Peyer's patch (tissue), 4 donors: ENCODE measurements at places on chromosomes 11 and 22. TPM values are rescaled to one million over a fixed set of nuclear protein-coding genes. Genes with fewer than 3 reads are reported as not detected.

The PLEKHA7 gene
- total RNA-seq, result 129 TPM

The CHRNA10 gene
- total RNA-seq, result 5.0 TPM

The PRSS23 gene
- total RNA-seq, result 12.0 TPM

The OR4C16 gene
- total RNA-seq, result not detected

- DNase-seq, result no peak
Measured at GRCh38 chr11:34213366-34213765, 107.9 kb downstream of the NAT10 start.

GRCh38 chr11:76184551-76184993, 21.7 kb downstream of the WNT11 start:
- no peak for DNase-seq

DNA sequence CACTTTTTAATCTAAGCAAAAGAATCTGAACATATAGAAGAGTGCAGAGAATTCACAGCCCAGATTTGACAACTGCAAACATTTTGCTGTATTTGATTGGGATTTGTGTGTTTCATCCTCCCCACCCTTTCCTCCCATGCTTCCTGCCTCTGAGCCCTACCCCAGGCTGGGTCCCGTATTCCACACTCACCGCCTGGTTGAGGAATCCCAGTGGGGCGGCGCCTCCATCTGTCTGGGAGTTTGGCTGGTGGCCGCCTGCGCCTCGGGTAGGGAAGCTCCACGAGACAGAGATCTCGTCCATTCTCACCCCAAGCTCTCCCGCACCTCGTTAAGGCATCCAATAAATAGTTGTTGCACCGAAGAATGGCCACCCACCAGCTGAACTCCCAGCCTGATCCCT, 105.9 kb upstream of the SLC22A12 start:
- no peak for DNase-seq

GRCh38 chr11:132057266-132057665, 686.9 kb downstream of the NTM start:
- no peak for DNase-seq

GRCh38 chr22:23237201-23237798, 57.0 kb downstream of the BCR start:
- DNase-seq, result no peak

GRCh38 chr11:75471176-75471973, 38.4 kb upstream of the KLHL35 start:
- no peak for DNase-seq

DNA sequence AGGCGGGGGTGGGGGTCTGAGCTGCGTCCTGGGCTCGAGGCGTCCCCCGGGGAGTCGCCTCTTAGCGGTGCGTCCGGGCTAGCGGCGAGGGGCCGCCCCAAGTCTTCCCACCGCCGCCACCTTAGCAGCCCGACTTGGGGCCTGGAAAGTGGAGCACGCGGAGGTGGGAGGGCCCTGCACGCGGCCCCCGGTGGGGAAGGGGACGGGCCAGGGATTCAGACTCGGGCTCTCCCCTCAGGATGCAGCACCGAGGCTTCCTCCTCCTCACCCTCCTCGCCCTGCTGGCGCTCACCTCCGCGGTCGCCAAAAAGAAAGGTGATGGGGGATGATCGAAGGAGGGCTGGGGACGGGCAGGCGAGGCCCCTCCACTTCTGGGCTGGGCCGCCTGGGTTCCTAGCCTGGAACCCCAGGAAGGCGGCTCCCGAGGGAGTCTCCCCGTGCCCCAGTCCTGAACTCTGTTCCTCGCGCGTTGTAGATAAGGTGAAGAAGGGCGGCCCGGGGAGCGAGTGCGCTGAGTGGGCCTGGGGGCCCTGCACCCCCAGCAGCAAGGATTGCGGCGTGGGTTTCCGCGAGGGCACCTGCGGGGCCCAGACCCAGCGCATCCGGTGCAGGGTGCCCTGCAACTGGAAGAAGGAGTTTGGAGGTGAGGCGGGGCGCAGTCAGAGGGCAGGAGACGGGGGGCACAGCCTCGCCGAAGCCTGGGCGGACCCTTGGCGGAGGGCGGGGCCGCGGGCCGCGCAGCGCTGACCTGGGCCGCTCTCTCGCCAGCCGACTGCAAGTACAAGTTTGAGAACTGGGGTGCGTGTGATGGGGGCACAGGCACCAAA, 563 bp downstream of the MDK start:
- DNase-seq, result peak; percentile 69

GRCh38 chr11:40100162-40100553, 1359.3 kb downstream of the LRRC4C start:
- DNase-seq, result no peak

DNA sequence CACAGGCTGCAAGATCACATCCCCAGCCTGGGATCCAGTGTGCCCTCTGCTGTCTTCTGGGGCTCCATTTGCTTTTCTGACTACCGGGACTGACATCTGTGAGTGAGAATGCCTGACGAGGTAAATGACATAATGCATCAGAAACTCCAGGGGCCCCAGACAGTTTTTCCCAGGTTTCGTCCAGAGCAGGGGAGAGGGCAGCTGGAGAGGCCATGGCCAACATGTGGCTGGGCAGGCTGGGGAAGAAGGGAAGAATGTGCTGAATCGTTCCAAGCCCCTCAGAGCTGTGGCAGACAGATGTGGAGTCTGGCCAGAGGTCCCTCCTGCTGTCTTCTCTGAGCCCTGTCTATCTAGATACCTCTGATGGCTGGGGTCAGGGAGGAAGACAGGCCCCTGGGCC, 163.9 kb downstream of the TRIM29 start:
- DNase-seq, result no peak

DNA sequence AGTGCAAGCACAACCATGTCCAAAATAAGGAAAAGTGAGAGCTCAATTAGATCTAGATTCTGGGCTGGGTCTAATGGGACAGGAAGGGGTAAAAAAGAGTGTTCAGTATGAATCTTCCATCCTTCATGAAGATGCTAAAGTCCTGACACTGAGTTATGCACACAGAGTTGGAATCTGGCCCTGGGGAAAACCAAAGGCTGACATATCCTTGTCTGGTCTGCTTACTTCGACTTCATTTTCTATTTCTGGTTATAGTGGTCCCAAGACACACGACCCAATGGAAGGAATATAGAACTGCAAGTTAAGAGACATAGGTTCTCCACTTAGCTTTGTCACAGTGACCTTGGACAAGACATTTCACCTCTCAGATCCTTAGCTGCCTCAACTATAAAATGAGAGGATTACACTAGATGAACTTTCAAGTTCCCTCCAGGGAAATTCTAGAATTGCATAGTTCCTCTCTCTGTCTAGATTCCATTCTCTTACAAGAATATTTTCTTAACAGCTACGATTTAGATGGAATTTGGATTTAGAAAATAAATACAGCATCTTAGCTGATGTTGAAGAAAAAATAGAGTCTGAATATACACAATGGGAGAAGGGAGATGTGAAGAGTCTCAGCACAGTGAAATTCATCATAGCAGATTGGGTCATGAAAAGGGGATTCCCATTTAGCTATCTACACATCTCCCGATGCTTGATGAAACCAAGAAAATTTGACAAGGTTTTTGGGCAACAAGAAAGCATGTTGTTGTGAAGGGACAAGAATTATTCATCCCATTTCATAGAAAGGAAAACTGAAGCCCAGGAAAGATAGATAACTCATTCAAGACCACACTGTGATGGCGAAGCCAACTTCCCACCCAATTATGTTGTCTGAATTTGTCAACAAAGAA, 3.3 kb downstream of the BLID start:
- no peak for DNase-seq

DNA sequence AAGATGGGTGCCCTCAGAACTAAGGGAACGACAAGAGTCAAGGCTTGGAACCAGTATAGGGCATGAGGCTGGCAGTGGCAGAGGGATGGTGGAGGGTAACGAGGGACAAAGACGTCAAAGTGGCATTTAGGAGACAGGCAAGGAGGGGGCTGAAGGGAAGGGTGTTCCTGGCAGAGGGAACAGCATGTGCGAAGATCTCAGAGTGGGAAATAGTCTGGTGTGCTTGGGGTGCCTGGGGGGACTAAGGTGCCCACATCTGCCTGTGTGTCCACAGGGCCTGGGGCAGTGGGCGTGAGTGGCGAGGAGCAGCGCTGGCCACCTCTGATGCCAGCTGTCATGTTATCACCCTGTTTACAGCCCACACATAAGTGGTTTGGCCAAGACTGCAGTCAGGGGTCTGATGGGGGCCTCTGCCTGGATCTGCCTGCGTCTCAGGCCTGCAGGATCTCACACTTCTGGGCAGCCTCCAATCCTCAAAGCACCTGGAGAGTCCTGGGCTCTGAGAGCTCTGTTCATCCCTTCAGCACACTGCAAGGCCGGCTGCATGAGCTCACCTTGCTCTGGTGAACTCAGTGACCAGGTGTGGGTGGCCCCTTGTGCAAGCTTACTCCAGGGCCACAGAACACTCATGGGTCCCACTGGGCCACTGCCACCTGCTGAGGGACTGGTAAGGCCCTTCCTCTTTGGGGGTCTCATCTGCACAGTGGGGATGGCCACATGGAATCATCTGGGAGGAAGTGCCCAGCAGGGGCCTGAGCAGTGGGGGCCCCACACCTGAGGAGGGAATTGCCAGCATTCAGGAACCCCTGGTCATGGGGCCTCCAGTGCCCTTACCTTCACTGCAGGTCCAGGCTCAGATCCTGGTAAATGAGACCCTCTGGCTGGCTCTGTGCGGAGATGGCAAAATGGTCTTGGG, 89.7 kb upstream of the SHISAL1 start:
- DNase-seq, result peak; percentile 27
